ENCODE measurements at places on chromosomes 1 and 21.

GRCh38 chr1:184672013-184672726 is 82.5 kb downstream of the EDEM3 start:
- no peak for DNase-seq

GRCh38 chr1:58883037-58883887 is 99.4 kb upstream of the JUN start:
- no peak for DNase-seq

DNA sequence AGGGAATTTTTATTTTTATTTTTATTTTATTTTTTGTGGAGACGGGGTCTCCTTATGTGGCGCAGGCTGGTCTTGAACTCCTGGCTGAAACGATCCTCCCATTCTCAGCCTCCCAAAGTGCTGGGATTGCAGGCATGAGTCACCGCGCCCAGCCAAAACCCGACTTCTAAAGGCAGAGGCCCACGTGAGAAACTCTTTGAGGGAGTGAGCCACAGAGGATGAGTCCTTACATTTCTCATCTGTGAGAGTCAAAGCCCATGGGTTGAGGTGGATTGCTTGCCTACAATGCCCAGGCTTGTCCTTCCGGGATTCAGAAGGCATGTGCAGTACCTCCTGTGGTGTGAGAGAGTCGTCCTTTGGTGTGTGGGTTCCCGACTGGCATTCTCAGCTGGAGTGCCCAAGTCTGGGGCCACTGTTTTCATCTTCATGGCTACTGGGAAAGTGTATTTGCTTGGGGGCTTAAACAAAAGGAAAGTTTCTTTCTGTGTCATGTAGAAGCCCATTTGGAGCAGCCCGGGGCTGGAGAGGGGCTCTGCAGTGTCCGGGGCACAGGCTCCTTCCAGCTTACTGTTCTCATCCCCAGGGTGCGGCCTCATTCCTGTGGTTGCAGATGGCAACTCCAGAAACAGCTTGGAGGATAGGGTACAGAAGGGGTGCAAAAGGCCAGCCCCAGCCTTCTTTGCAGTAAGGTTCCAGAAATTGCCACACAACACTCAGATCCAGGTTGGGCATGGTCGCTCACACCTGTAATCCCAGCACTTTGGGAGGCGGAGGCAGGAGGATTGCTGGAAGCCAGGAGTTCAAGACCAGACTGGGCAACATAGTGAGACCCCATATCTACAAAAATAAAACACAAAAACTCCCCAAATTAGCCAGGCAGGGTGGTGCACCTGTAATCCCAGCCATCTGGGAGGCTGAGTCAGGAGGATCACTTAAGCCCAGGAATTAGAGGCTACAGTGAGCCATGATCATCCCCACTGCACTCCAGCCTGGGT is 29.4 kb upstream of the CSF3R start:
- no peak for DNase-seq

GRCh38 chr1:68322096-68322495 is 89.8 kb upstream of the WLS start:
- no peak for DNase-seq

DNA sequence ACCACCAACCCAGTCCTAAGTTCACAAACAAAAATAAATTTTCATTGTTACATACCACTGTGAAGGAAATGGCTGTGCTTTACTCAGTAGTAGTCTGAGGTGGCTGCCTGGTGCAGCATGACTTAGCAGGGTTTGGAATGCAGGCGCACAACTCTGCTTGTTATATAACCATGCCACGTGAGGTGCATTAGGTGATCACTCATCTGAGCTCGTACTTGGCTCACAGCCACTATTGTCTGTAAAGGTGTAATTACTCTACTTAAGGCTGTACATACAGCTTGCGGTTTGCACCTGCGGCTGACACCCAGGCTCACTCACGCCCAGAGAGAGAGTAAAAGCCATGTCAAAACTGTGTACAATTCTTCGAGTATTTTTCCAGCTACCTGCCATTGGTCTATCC is 599.4 kb downstream of the LTN1 start:
- no peak for DNase-seq

- no peak for DNase-seq
Observed at GRCh38 chr21:18443085-18443484, 39.5 kb upstream of the TMPRSS15 start.

DNA sequence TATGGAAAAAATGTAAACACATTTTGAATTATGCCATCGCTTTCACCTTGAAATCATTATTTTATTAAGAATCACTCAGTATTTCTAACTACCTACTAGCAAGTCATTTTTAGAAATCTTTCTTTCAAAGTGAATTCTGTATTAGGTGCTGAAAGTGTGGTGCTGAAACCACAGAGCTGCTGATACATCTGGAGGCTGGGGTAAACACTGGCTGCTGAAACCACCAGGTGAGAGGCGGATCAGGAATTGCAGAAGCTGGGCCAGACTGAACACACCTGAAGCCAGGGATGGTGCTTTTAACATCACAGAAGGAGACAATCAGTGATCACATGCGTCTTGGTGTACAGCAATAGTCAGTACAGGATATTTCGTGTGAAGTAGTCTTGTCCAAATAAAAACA is 42.2 kb upstream of the KCNE1 start:
- no peak for DNase-seq

DNA sequence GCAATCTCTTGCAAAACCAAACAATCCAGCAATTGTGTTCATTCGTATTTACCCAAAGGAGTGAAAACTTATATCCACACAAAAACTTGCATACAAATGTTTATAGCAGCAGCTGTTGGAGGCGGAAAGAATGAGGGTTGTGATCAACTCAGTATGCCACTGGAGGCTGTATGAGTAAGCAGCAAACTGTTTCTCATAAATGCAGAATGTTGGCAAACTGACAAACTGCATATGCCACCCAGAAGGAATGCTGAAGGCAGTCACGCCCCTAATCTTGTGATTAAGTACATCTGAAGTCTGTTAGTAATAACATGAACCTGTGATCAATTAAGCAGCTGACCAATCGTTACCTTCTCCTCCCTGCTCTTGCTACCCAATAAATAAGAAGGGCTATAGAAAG is 60.5 kb upstream of the CR2 start:
- no peak for DNase-seq

DNA sequence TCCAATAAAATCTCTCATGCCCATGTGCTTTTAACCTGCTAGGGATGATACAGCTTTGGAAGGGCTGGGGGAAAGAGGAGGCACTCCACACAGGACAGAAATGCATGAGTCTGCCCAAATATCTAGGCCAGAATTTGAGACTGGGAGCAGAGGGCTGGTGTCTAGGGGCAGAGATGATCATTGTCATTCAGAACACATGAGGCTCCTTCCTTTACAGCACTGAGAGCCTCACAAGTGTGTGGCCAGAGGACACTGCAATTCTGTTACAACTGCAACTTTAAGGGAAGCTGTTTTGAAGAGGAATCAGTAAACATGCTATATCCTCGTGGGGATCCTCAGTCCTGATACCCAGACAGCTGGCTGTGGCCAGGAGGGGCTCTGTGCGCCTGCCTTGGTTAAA is 541.3 kb downstream of the OMA1 start:
- no peak for DNase-seq

GRCh38 chr1:18470671-18471355 is 9.9 kb upstream of the KLHDC7A start:
- DNase-seq: no peak

DNA sequence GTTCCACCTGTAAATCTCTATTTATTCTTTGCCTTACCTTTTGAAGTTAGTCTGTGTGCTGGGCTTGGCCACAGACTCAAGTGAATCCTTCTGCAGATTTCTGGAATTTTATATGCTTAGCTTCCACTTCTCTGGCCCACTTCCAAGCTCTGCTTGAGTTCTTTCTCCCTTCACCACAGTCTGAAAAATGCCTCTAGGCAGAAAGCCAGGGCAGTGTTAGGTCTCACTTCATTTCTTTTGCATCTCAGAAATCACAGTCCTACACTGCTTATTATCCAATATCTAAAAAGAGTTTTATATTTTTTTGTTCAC is 48.9 kb downstream of the INKA2 start:
- DNase-seq: no peak

GRCh38 chr1:233290396-233291034 is 5.0 kb downstream of the PCNX2 start:
- DNase-seq: no peak

DNA sequence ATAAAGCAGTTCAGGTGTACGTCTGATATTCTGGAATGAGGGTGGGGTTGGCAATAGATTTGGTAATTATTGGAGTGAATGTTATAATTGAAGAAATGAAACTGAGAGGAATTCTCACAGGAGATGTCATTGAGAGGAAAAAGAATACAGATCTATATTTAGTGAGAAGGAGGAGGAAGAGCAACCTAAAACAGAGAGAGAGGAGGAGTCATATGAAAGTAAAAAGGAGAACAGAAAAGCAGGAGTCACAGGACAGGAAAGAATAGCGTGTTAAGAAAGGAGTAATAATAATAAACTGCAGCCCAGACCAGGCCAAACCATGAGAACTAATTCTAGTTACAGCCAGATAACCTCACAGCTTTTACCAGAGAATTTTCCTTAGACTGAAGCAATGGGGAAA is 62.7 kb upstream of the MROH9 start:
- no peak for DNase-seq

- DNase-seq: peak; percentile 79
Observed at GRCh38 chr1:37682334-37682987, 9.9 kb upstream of the CDCA8 start.

- no peak for DNase-seq
Observed at GRCh38 chr1:27147842-27148518, 6.9 kb downstream of the SLC9A1 start.

GRCh38 chr1:26317612-26318337 is at the start of gene CD52:
CD52 (plus strand) TSS chr1:26317958; CDS start chr1:26318018, 60 bp downstream.
- peak; percentile 85 for DNase-seq

DNA sequence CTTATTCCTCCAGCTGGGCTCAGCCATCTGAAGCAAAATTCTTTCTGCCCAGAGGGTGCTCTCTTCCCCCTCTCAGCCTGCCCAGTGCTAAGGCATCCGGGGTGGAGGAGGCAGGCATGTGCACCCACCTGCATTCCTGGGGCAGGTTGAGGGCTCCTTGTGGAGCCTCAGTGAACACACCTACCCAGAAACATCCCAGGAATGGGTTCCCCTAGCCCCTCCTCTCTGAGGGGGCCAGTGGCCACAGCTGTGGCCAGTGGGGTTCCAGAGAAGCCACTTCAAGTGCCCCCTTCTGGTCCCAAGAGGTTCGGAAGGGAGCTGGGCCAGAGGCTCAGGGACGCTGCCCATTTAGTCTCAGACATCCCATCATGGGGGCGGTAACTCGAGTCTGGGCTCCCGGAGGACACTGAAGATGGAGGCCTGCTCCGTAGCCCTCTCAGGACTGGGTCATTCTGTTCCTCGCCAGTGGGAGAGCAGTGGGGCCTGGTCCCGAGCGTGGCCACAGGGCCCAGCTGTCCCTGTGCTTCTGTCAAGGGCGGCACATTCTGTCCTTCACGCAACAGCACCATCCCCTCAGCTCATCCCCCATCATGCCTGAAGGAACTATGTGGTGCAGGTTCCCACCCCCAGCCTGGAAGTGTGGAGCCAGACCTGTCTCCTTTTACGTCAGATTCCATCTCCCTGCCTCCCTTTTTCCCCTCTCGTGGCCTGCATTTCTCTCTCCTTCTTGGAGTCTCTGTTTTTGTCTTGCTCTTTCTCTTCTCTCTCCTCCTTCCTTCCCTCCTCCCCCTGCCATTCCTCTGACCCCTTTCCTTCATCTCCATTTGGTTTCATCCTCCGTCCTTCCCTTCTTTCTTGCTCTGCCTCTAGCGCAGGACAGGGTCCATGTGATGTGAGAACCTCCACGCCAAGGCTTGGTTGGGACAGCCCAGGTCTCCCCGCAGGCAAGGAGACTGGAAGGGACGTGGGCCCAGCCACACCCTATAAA is 49.6 kb upstream of the KDM4A start:
- no peak for DNase-seq

DNA sequence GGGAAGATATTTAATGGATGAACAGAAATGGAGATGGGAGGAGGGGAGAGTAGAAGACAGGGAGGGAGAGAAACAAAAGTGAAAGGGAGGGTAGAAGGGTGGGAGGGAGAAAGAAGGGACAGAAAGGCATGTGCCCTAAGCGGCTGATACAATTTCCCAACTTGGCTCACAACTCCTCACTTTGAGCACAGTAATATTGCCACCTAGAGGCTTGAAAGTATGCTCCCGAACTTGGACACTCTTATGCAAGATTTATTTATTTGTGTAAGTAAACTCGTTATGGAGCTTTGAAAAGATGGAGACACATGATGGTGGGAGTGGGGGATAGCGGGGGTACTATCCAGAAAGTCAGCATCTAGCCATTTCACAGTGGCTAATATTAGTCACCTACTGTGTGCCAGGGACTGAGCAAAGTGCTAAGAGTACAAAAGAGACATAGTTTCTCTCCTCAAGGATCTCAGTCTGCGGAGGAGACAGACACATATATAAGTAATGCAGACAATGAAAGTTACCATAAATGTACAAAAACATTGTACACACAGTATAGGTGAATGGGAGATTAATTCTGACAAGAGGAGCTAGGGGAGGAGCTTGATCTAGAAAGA is 189.7 kb downstream of the SEC16B start:
- DNase-seq: no peak

DNA sequence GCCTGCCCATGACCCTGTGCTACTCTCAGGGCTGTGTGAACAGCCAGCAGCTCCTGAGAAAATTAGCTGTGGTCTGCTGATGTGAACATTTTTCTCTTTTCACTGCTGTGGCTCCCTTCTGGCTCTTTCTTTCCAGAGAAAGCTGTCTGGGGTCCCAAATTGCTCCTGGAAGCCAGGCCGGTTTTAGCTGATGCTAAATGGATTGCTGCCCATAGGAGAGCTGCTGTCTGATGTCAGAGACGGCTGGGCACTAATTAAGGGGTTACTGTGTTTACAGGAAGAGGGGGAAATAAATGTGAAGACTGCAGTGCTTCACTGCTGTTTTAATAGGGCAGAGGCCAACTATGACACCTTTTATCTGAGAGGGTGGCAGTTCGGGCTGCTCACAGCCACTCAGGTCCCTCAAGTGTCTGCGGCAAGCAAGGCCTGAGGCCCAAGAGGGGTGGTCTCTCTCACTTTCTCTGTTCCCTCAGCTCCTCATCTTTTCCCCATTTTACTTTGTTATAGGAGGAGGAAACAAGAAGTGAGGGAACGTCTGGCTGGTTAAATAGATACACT is 106.0 kb upstream of the GNG12 start:
- DNase-seq: no peak

GRCh38 chr1:39854738-39855137 is 28.6 kb downstream of the TRIT1 start:
- DNase-seq: no peak

DNA sequence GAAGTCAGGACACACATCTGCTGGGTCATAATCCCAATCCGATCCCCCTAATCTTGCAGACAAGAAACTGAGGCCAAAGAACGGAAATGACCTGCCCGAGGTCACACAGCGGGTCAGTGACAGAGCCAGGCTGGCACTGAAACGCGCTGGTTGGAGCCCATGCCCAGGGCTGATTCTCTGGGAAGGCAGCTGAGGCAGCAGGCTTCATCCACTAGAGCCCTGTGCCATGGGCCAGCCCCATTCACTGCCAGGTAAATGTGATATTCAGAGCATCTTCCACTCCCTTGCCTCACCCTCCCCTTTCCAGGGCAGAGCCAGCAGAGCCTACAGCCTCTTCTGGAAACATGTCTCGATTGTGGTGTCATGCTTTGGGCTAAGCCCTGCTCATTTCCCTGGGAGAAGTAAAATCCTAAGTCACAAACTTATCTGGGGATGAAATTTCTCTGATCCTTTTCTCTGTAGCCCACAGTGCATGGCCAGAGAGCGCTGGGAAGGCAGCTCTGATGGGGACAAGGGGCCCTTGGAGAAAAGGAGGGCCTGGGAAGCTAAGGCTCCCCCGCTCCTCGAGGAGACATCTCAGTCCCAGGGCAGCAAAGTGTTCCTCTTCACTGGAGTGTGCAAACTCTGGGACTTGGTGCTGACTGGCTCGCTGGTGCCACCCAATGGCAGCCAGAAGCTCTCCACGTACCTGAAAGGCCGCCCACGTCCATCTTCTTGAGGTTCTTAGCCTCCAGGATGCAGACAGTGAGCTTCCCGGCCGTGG is 110.4 kb downstream of the SYT2 start:
- peak; percentile 10 for DNase-seq

Measured in CD4-positive, alpha-beta T cell treated with Interleukin-15 for 4 hours (primary cell).